ENCODE measurements at places on chromosomes 6 and 20.
A peak's percentile ranks its signal among the peaks of the same experiment; 100 is the strongest.

GRCh38 chr20:1618954-1619540 lies 762 bp downstream of the SIRPB1 start:
- no peak for DNase-seq

GRCh38 chr20:2602046-2602735 lies 50.2 kb upstream of the NOP56 start:
- DNase-seq = no peak

GRCh38 chr20:59784791-59785668 lies 148.4 kb downstream of the SYCP2 start:
- DNase-seq = no peak

GRCh38 chr20:63405102-63405730 lies 44.1 kb upstream of the CHRNA4 start:
- no peak for DNase-seq

GRCh38 chr6:13116155-13116554 lies 212.2 kb downstream of the TBC1D7 start:
- no peak for DNase-seq

DNA sequence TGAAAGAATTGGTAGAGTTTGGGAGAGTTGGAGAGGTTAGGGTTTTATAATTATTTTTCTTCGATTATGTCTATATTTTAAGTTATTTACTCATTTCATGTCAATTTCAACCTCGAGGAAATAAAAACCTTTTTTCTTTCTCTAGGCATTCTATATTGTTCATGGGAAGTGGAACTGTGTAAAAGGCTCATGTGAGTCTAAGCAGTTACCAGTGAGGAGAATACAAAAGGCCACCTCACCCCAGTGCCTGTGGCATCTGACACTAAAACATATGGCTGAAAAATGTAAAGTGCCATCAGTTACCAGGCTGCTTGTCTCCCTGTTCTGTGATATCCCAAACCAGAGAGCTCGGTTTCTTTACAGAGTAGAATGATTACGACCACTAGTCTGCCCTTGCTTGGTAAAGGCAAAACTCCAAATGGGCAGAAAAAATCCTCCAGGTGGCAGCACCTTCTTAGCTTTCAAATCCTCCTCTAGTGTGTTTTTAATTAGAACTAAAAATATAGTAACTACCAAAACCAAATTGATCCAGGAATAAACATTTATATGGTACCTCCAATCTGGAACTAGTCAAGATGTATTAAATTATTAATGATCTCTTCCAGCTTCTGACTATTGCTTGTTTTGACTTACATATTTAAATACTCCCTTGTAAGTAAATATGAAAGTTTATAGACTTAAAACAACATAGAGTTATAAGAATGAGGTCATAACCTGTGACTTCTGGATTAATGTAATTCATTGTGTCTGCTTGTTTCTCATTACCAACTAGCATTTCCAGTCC lies 122.6 kb upstream of the MCHR2 start:
- DNase-seq = peak; percentile 52

GRCh38 chr6:169223006-169223405 lies 30.6 kb downstream of the THBS2 start:
- DNase-seq = no peak

- DNase-seq = no peak
Measured at GRCh38 chr6:147325557-147325956, 121.3 kb downstream of the STXBP5 start.

DNA sequence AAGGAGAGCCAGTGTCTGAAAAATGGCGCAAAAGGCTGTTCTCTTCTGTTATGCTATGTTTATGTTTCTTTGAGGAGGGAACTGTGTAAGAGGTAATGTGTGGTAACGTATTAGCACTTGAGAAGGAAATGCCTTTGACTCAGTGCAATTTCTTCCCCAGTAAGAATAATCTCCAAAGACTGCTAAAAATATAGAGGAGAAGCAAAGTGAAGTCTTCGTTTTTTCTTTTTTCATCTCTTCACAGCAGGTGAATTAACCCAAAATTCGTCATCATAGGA lies 47.1 kb upstream of the IFNGR1 start:
- DNase-seq = peak; percentile 13

- DNase-seq = no peak
Measured at GRCh38 chr20:2295286-2295685, 515 bp upstream of the TGM3 start.

DNA sequence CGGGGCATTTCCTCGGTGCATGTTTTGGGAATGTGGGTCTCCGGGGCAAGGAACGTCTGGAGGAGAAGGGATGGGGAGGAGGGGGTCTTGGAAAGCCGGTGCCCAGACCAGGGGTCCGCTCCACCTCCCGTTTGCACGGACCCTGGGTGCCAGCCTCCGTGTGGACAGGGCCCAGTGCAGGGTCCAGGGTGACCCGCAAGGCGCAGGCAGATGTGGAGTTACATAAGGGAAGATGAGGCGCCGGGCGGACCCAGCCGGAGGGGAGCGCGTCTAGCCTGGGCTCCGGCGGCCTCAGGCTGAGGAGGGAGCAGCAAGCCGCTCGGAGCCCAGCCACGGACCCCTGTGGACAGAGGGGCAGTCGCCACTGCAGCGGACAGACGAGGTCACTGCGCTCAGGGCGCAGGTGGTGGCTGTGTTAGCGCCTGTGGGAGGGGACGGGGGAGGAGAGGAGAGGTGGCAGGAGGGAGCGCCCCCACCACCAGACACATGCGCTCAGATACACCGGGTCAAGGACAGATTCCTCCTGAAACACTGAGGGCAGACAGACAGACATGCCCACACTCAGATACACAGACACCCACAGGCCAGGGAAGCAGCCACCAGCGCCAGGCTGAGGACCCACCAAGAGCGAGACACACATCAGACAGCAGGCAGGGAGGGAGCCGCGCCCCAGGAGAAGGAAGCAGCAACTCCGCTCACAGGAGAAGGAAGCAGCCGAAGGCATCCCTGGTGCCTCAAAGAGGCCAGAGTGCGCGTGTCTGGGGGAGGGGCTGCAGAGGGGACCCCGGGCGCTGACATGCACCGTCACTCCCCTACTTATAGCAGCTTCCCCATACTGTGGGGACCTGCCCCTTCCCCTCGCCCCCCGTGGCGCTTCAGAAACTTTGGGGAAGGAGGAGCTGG lies 839 bp upstream of the HRH3 start:
- no peak for DNase-seq

GRCh38 chr6:152696522-152696921 lies 1.2 kb upstream of the MYCT1 start:
- no peak for DNase-seq

DNA sequence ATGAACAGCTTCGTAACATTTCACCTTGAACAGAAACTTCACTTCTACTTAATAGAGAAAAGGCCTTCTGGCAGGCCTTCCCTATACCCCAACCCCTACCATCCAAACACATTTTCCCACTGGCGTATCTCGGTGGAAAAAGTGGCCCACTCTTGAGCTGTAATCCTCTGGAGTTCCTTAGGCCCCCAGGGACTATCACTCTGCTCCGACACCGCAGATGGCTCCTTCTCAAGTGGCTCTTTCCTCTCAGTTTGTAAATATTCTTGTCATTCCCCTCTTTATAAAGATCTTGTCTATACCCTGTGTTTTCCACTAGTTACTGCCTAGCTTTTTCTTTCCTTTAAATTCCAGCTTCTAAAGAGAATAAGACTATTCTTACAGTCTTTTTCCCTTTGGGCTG lies 108.7 kb downstream of the MYB start:
- no peak for DNase-seq

DNA sequence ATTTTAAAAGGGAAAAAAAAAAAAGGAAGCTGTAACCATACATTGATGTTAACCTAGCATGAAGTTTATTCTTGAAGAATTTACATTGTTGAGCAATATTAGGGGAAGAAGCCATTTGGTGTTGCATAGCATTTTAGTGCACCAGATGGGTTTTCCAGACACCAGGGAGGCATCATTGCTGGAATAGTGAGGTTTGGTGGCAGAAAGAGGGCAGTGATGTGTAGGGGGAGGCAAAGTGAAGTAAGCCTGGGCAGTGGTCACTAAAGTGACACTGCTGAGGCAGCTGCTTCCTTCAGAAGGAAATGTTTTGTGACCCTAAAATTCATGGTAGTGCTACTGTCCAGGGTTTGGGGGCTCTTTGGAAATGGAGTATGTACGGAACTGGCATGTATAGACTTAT lies 2.6 kb downstream of the TOMM6 start:
- DNase-seq = no peak

DNA sequence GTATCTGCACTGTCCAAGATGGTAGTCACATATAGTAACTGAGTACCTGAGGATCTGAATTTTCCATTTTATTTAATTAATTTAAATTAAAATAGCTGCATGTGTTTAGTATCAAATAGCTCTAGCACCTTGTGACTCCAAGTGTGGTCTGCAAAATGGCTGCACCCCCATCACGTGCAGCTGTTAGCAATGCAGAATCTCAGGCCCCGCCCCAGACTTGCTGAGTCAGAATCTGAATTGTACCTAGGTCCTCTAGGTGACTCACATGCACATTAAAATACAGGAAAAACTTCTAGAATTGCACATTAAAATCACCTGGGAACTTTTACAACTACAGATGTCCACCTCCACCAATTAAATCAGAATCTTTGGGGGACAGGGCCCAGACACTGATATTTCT lies 19.2 kb upstream of the FAM83C start:
- peak; percentile 87 for DNase-seq

- DNase-seq = no peak
Measured at GRCh38 chr6:96420294-96420693, 101.3 kb upstream of the UFL1 start.
